Smooth muscle cell of the brain vasculature (primary cell): ENCODE measurements at places on chromosomes 11 and 22.
A peak's percentile ranks its signal among the peaks of the same experiment; 100 is the strongest.

GRCh38 chr11:62394825-62395538, 23.9 kb upstream of the SCGB1A1 start:
- peak; percentile 73 for DNase-seq

GRCh38 chr11:28009388-28009787, 98.6 kb downstream of the KIF18A start:
- peak; percentile 21 for DNase-seq

GRCh38 chr11:61855939-61856680, 28.0 kb downstream of the FADS2 start:
- DNase-seq = no peak

DNA sequence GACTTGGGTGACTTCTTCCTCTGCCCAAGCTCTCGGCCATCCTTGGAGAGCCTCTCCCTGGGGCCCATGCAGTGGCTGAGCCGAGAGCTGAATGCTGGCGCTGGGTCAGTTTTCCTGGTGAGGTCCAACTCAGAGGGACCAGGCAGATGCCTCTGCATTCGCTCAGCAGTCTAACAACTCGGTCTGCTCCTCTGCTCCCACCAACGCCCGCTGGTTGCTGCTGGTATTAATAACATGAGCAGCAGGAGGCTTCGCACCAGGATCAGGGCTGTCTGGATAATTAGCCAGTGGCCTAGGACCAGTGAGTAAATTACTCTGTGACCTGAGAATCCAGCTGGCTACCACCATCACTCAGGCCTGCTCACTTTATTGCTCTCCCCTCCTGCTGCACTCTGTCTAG, 77.7 kb upstream of the FAM181B start:
- DNase-seq = no peak

DNA sequence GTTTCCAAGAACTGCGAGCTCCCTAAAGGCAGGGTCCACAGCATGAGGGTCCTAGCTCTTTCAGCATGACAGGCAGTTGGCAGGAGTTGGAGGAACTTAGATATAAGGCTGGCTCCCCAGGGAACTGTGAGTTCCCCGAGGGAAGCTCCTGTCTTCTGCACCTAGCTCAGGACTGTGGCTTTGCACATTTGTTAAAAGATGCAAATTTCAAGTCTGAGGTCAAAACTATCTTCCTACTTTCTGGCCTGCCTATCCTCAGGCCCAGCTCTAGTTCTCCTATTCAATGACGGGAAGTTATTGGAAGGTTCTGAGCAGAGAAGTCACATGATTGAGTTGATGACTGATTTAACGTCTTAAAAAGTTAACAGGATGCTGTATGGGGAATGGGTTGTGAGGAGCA, 11.7 kb upstream of the UCP3 start:
- no peak for DNase-seq

GRCh38 chr11:60530454-60531100, 15.4 kb downstream of the MS4A13 start:
- no peak for DNase-seq

DNA sequence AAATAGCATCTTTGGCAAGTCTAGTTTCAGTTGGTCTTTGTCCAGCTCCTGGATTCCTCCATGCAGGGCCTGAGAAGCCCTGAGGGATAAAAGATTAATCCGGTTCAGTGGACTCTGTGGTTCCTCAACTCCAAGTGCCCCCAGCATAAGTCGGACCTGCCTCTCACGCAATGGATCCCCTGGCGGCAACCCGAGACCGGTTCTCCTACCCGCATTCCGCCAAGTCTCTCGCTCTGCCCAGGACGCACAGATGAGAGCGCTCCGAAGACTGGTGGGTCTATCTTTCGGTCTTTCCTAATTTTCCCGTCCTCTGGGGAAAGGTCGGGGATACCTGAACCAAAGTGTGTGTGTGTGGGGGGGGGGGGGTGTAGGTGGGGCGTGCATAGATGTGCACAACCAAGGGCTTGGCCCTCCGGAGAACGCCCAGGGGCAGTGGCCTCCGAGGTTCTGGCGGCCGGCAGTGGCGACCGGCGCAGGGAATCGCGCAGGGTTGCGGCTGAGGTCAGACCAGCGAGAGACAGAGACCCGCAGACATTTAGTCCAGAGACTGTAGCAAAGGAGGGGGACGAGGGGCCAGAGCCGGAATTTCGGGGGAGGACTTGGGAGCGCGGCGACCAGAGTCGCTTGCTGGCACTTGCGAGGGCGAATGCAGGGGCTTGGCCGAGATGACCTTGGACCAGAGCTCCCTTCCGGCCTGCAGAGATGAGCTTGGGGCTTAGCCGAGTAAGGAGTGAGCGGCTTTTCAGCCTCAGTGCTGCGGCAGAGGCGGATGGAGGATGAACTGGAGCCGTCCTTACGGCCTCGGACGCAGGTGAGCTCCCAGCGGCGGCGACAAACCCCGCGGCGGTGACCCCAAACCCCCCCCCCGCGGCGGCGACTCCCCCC, 712 bp upstream of the SLC2A11 start:
- DNase-seq = no peak

GRCh38 chr11:69801513-69802335, 17.5 kb downstream of the FGF3 start:
- no peak for DNase-seq

DNA sequence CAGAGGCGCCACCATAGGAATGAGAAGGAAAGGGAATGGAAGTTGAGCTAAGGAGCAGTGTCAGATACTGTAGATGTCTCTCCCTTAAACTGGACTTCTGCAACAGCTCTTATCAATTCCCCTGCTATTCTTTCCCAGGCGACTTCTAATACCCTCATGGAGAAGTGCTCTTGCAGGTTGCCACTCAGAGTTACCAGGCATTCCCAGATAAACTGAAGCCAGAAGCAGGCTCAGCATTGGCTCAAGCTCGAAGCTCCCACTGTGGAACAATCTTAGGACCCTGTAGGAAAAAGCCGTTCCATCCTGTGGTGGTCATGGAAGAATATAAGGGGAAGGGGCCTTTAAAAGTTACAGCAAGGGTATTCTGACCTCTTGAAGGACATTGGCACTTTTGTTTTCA, 208.7 kb upstream of the PLET1 start:
- DNase-seq = no peak

GRCh38 chr11:34976496-34977088, 60.2 kb downstream of the PDHX start:
- DNase-seq = no peak

DNA sequence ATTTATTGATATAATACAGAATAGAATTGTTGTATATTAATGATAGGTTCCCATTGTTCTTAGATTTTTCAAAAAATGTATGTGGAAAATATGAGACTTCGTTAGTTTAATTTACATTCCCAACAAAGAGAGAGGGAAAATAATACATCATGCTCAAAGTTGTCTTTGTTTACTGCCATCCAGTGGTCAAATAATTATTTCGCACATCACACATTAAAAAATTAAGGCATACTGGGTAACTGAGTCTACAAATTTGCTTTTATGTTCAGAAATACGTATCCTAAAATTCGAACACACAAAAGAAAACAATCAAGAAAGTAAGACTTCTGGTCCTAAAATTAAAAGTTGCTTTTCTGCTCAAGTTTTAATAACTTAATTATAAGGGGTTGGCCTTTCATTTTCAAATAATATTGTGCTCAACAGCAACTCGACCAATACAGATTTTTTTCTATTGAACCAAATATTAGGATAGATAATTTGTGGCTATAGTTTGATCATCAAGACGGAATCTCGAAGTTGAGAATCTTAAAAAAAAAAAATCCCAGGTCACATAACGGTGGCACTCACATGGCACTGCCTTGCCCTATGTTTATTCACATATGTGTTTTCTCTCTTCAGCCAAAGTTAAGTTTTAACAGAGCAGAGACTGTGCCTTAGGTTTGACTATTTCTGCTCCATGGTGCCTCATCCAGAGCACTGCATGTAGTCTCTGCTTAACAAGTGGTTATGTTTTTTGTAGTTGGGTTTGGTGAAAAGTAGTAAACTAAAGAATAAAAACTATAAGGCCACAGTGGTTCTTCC, 12.3 kb downstream of the PDGFD start:
- no peak for DNase-seq

GRCh38 chr22:35910003-35910769, 118.4 kb downstream of the RBFOX2 start:
- no peak for DNase-seq

- DNase-seq = no peak
These were observed 1.2 kb downstream of the MRTFA start for GRCh38 chr22:40635043-40635939.

GRCh38 chr11:15725246-15725645, 610.5 kb downstream of the INSC start:
- no peak for DNase-seq
